ENCODE measurements at places on chromosomes 2 and 18.

DNA sequence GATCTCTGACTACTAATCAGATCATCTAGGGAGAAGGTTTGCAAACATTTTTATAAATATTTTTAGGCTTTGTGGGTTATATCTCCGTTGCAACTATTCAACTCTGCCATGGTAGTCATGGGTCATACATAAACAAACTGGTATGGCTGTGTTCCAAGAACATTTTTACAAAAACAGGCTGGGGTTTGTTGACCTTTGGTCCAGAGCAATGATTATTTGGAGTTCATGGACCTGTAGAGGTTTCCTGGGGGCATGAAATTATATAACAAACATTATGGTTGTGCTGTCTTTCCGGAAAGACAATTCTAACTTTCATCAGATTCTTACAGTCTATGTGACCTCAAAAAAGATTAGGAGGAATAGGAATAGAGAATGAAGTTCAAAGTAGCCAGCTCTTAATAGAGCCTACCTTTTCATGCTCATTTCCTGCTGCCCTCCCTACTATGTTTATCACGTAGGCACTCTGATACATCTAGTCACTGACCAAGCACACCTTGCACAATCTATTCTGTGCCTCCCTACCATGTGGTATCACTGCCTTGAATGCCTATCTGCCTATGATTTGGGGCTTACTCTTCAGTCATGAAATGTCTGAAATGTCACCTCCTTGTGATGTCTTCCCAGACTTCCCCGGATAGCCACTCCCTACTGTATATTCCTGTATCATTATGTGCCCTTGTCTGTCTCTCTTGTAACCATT lies 102.4 kb upstream of the SCN1A start:
- DNase-seq = no peak

- no peak for DNase-seq
Observed at GRCh38 chr2:41973871-41974270, 74.0 kb upstream of the PKDCC start.

DNA sequence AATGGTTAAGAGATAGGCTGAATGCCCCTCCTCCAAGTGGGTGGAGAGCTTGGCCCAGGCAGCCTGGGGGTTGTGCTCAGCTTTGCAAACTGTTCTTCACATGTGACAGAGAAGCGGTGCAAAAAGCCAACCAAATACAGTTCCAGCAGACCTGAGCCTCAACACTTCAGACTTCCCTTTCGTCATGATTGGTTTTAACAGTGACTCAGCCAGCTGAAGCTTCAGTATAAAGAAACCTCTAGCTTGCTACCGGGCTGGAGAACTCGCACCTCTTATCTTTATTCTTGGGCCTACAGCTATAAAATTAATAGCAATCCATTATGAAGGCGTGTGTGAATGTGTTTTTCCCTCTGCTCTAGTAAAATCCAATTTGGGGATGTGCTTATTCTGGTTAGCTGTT lies 20.0 kb downstream of the SETBP1 start:
- no peak for DNase-seq

GRCh38 chr2:8553643-8554042 lies 128.2 kb upstream of the ID2 start:
- DNase-seq = no peak

DNA sequence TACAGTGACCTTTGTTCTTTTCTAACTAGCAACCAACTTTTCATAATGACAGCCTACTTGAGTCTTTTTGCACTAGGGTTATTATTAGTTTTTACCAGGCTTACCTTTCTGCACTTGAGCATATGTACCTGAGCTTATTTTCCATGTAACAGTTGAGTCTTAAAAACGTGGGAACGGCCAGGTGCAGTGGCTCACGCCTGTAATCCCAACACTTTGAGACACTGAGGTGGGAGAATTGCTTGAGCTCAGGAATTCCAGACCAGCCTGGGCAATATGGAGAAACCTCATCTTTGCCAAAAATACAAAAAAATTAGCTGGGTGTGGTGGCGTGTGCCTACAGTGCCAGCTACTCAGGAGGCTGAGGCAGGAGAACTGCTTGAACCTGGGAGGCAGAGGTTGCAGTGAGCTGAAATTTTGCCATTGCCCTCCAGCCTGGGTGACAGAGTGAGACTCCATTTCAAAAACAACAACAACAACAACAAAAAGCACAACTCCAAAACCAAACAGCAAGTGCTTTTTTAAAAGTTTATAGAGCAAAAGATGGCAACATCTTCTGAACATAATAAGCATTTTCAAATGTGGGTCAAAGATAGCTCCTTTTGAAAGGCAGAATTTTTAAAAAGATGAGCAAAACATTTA lies 57.1 kb upstream of the CD28 start:
- no peak for DNase-seq

GRCh38 chr2:164840930-164841718 lies 499 bp downstream of the COBLL1 start:
- DNase-seq = no peak

GRCh38 chr18:58823412-58823811 lies 41.3 kb upstream of the ZNF532 start:
- no peak for DNase-seq

DNA sequence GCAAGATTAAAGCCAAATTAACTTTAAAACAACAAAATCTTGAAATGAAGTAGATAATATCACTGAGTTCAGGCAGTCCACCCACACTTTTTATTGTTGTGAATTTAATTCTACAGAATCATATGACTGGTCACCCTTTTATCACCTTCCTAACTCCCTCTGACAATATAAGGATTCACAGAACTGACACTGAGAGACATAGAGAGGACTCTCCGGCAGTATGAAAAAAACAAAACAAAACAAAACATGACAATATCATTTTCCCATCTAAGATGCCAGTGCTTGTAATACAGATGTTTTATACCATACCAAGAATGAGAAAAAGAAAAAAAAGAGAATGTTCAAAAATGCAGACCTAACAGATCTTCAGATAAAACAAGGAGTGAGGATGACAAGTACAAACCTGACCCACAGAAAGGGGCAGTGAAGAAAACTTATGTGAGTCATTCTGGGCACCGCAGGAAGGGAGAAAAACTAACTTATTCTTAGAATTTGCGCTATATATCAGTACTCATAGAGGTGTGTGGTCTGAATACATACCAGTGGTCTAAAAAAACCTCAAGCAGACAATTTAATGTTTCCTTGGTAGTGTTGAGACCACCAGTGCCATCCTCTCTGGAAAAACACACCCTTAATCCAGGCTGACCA lies 136.6 kb downstream of the ZAP70 start:
- DNase-seq = no peak

DNA sequence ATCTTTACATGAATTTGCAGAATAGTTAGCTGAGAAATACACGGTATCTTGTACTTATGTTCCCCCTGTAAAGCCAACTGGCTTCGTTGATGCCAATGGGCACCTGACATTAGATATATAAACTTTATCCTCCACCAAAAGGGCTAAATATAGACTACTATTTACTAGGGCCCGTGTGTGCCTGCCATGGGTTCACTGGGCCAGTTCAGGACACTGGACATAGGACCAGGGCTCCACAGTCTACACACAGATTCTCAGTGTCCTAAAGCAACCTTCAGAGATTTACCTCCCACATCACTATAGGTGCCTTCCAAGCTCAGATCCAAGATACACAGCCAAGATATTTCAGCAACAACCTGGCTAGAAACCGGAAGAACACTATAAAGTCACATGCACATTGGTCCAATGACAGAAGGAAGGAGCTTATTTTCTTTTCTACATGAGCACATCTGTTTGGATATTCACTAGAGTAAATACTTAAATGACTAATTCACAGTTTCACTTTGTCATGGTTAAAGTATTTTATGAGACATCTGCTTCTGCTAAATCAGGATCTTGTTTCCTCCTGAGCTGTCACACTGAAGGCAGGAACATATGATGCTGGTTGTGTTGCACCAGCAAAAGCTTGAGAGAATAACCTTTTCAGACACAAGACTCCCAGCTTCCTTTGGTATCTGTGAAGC lies 95.1 kb downstream of the MYO5B start:
- no peak for DNase-seq

DNA sequence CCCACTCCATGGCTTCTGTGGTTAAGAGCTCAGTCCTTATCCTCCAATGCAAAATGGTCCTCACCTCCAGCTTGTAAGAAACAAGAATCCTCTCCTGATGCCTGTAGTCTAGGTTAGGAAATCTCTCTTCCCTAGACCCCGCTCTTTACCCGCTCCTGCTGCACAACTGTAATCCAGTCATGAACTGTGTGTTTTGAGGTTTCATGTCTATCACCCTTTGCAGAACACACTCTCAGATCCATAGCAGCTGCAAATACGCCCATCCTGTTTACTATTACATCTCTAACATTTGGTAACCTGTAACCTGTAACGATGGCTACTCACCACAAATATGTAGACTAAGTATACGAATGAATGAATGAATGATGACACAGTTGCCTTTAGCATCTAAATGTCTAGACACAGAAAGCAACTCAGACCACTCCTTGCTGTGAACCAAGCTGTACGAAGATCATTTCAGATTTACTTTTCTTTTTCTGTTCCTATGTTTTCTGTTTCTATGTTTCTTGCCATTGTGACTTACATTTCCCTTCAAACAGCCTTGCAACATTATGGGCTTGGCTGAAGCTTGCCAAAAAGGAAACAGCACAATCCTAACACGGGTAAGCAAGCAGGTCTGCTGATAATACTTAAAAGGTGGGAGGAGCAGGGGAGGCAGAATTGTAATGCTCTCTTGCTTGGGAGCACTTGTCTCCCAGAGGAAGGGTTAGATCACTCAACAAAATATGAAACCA lies 53.7 kb downstream of the EPHA4 start:
- no peak for DNase-seq

- no peak for DNase-seq
Observed at GRCh38 chr2:237943395-237944094, 23.3 kb upstream of the UBE2F start.

DNA sequence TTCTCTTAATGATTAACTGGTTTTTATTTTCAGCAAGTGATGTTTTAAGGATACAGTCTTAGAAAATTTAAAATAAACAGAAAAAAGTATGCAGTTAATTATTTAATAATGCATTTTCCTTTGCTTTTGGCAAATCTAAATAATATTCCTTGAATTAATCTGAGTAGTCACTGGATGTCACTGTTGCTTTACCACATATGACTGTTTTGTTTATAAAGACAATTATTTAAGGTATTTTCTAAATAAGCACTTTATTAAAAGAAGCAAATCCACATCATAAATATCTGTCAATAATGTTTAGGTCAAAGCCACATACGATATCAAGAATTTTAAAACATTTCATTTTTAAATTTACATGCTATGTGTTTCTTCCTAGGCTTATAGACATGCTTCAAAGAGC lies 40.6 kb upstream of the TFPI start:
- DNase-seq = no peak

DNA sequence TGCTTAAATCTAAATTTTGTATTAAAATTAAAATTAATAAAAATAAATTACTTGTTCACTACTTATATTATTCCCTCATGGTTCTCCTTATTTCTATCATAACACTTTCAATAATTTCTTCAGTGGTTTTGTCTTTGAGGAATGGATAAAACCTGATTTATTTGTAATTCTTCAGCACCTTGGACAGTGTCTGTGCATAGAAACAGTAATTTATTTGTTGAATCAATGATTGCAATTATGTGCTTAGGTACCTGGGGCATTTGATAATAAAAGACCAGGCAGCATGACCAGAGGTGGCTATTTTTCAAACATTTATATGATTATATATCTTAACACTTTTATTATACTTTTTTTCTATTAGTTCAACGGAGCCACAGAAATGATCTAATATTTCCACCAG lies 1062.7 kb downstream of the DSC3 start:
- no peak for DNase-seq

DNA sequence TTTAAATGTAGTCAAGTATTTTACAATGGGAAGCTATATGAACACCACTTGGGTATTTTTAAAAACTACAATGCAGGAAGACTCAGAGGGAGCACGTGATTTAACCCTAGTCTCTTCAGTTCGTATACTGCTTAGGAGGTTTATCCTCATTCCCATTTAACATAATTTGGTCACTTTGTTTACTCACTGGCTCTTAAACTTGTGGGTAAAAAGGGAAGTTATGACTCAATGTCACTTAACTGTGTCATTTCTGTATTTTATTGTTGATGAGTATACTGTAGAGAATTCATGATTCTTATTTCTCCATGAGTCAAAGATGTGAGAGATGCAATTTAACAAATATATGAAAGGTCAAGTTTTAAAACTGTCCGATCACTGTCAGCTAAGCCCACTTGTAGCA lies 48.2 kb downstream of the SLC66A3 start:
- DNase-seq = no peak

DNA sequence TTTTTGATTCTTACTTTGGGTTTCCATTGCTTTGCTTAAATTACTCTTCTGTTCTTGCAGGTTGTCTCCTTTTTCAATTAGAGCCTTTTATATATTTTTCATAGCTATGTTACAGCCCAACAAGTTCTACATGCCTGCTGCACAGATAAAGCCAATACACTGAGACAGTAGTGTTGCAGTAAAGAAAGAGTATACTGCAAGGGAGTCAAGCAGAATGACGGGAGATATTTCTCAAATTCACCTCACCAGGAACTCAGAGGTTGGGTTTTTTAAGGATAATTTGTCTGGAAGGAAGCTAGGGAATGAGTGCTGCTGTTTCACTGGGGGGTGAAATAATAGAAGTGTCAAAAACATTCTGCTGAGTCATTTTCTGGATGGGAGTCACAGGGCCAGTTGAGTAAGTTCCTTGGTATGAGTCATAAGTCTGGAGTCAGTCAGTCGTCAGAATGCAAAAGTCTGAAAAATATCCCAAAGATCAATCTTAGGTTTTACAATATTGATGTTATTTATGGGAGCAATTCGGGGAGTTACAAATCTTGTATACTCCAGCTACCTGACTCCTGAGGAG lies 193.0 kb upstream of the RGPD4 start:
- DNase-seq = no peak

DNA sequence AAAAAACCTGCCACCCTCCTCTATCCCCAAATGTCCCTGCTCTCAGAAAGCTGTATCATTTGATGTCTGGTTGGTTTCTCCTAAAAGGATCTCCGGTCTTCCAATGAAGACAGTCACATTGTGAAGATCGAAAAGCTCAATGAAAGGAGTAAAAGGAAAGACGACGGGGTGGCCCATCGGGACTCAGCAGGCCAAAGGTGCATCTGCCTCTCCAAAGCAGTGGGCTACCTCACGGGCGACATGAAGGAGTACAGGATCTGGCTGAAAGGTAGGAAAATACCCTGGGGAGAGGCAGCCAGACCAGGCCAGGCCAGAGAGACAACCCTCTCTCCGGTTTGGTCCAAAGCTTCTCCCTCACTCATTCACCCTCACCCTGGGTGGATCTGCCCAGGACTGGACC lies 10.3 kb downstream of the SLC14A2 start:
- DNase-seq = no peak

- DNase-seq = peak; percentile 27
Observed at GRCh38 chr2:130873700-130874346, 37.1 kb downstream of the ARHGEF4 start.

DNA sequence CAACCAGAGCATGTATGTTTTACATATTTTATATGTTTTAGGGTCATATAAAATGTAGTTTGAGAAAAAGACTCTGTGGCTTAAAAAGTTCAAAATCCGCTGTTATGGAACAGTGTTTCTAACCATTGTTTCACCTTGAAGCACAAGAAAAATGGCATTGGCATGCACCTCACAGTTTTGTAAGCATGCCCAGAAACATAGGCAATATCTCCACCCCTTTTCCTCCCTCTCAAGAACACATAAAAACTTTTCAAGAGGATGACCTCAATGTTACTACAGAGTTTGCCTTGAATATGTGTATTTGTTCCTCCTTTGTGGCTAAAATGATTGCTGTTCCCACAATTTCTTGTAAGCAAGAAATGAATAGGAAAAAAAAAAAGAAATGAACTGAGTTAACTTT lies 29.3 kb upstream of the SLC40A1 start:
- no peak for DNase-seq

Measured in activated CD8-positive, alpha-beta memory T cell treated with anti-CD3 and anti-CD28 coated beads for 1 hour (primary cell).